ENCODE measurements at places on chromosomes 1 and 21. TPM values are rescaled to one million over a fixed set of nuclear protein-coding genes. Genes with fewer than 3 reads are reported as not detected.

RNU1-4 gene
- total RNA-seq: 4,982 TPM

F3 gene
- total RNA-seq: not detected

HFM1 gene
- total RNA-seq: not detected

TDRD5 gene
- not detected for total RNA-seq

OR2L5 gene
- total RNA-seq: not detected

PLEKHN1 gene
- total RNA-seq: 0.95 TPM

PTGFRN gene
- total RNA-seq: 0.45 TPM

All from CD4-positive, alpha-beta T cell (primary cell).